ENCODE measurements at places on chromosomes 12 and 14. TPM values are rescaled to one million over a fixed set of nuclear protein-coding genes. Genes with fewer than 3 reads are reported as not detected.
A peak's percentile ranks its signal among the peaks of the same experiment; 100 is the strongest.

Gene KRT8
- 397 TPM for total RNA-seq

Gene ANHX
- total RNA-seq: not detected

Gene GARIN6
- total RNA-seq: not detected

- DNase-seq: no peak
Observed at GRCh38 chr12:13154831-13155230, 41.7 kb upstream of the EMP1 start.

- DNase-seq: peak; percentile 54
Observed at GRCh38 chr14:99479906-99480869, at the start of gene SETD3. Gene SETD3 (minus strand): TSS chr14:99480859. CDS start chr14:99465805, 15,054 bp downstream.

- DNase-seq: no peak
Observed at GRCh38 chr14:88030079-88030478, 25.1 kb downstream of the GPR65 start.

- no peak for DNase-seq
Observed at GRCh38 chr12:55946553-55946952, 15.6 kb downstream of the DGKA start.

DNA sequence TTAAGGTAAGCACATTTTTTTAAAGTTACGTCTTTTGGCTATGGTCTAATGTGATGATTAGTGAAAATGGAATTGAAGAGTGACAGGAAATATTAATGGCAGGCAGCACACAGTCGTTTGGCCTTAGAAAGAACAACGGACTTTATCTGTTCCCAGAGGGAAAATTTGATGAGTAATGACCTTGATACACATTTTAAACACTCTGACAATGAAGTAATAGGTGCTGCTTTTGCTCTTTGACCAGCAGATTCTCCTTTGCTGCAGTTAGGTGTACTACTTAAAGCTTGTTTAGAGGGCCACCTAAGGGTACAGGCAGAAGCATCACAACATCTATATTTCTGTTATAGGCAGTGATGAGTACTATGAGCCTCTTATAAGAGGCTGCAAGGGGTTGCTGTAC, 27.1 kb upstream of the RNU6-8 start:
- peak; percentile 79 for DNase-seq

All from mammary epithelial cell (primary cell).